Stimulated activated CD8-positive, alpha-beta memory T cell treated with anti-CD3 and anti-CD28 coated beads, Interleukin-4, amount 100 ng/mL, for 1 hour (primary cell): ENCODE measurements at places on chromosomes 7 and 10.

DNA sequence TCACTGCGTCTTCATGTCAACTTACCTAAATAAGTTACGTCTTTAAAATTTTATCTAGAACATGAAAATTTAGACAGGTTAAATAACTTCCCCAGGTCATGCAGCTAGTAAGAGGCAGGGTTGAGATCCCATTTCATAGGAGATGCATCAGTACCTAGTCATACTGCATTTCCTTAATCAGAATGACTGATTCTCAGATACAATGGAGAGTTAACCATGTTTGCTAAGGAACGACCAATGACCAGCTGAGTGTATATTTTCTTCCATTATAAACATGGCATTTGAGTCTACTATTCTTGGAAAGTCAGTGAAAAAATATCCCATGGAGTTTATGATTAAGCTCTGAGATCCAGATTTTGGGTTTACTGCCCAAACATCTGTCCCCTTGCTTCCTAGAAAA is 39.6 kb downstream of the ENTPD1 start:
- no peak for DNase-seq

DNA sequence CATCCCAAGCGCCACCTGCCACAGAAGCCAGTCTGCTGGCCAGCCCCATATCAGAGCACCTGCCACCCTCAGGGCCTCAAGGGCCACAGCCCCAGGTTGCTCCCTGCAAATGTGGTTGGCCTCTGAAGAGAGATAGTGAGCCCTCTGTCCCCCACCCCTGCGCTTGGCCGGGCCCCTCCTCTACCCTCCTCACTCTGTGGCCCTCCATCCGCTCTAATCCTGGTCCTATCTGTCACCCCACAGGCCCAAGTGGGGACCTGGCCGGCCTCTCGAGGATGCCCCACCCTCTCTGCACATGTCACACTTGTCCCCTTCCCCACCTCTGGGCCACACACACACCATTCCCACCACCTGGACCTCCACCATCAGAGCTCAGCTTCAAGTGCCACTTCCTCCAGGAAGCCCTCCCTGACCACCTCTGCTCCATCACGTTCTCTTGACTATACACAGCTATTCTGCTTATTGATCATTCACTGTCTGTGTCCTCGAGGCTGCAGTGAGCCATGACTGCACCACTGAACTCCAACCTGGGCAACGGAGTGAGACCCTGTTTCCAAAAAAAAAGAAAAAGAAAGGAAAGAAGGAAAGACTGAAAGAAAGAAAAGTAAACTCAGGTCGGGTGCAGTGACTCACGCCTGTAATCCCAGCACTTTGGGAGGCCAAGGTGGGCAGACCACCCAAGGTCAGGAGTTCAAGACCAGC is 42.4 kb downstream of the TNRC18 start:
- no peak for DNase-seq

DNA sequence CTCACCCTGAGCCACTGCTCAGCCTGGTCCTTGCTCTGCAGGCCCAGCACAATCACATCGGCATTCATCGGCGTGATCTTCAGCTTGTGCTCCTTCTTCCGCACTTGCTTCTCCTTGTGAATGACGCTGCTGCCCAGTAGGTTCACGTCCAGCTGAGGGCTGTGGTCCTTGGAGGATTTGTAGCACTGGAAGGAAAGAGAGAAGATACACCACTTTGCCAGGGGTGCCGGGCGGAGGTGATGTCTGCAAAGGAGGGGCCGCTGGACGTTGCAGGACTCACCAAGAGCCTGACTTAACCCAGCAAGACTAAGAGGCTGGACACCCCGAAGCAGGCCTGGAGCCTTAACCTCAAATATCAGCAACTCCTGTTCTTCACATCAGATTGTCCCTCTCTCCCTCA is 74.8 kb downstream of the VWA2 start:
- DNase-seq, result no peak

DNA sequence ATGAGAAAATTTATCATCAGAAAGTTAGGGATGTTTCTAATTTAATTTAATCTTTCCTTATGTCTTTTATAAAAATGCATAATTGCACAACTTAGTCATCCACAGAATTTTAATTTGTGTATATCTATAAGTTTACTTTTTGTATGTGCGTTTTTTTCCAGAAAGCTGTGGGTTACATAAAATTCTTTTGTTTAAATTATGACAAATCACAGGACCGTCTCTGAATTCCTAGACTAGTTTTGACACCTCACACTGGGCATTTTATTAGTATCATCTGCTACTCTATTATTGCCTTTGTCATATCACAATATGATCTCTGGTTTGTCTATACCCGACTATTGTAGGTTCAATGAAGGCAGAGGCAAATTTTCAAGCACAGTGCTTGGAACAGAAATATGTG is 482.4 kb upstream of the SEMA3D start:
- no peak for DNase-seq

DNA sequence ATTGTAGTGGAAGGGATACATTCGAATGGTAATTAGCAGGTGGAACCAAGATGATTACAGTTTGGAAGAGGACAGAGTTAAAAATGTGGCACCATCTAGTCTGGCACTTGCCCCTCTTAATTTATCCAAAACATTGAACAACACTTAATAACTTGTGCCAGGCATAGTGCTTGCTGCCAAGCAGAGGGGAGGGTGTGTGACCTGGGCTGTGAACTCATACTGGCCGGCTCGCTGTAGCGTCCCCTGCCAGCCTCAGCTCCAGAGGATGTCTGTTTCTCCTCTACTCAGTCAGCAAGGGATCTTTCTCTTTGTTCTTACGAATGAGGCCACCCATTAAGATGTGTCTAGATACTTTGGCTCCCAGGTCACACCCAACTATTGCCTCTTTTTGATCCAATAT is 179.4 kb upstream of the INHBA start:
- no peak for DNase-seq

GRCh38 chr10:102064868-102065560 is at the start of gene HPS6:
Gene HPS6 (plus strand): TSS chr10:102065349. CDS start chr10:102065475, 126 bp downstream.
- peak; percentile 79 for DNase-seq

DNA sequence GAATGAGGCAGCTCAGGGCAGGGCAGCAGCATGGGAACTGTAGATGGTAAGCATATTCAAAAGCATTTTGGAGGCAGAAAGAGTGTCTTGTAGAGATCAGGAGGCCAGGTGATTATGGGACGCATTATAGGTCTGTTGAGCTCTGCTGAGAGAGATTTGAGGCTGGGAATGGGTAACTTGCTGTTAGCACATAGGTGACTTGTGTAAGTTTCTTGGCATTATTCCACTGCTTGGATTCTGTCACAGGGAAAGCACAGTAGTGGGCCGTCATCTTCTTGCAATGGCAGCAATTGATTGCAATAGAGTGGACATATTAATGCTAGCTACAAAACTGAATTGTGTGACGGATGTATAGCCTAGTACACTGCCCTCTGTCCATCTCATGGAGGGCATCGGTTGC is 434.3 kb upstream of the IGFBP3 start:
- DNase-seq, result no peak

DNA sequence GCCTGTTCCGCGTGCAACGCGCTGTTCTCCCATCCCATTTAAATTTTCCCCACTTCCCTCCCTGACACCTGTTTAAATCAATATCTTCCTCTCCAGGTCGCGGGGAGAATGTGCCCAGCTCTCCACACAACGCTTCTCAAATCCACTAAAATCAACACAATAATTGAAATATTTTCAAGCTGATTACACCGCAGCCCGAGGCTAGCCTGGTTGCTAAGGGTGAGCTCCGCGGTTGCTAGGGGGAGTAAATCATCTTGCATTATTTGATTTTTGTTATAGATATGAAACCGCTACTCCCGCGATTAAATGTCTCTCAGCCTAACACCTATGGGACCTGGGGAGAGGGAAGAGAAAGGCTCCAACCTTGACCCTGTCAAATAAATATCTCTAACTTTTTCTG is 36.2 kb downstream of the UNCX start:
- DNase-seq, result no peak

DNA sequence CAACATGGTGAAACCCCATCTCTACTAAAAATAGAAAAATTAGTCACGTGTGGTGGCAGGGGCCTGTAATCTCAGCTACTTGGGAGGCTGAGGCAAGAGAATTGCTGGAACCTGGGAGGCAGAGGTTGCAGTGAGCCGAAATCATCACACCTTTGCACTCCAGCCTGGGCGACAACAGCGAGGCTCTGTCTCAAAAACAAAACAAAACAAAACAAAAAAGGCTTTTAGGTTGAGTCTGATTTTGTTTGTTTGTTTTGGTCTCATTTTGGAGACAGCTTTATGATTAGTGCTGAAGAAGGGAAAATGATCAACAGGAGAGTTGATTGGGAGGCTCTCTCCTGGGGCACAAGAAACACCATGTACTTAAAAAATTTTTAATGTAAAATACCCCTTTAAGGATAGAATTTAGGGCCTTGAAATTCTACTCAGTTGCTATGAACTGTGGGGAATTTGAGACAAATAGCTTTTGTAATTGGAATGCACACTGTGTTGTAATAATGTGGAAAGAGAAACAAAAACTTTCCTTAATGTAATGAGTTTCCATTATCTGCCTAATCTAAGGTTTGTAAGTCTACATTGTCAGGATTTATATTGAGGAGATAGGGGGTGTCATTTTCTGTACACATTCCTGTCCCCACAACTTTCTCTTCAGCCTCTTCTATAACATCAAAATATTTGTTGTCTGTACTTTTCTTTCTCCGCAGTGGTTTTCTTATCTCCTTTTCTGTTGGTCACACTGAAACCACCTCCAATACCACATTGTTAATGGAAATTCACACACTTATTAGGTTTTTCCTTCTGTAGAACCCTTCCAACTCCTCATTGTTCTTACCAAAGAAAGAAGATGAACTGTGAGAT is 41.3 kb downstream of the ARID5B start:
- DNase-seq, result no peak

- DNase-seq, result no peak
Measured at GRCh38 chr7:147912291-147912690, 678.3 kb upstream of the C7orf33 start.

DNA sequence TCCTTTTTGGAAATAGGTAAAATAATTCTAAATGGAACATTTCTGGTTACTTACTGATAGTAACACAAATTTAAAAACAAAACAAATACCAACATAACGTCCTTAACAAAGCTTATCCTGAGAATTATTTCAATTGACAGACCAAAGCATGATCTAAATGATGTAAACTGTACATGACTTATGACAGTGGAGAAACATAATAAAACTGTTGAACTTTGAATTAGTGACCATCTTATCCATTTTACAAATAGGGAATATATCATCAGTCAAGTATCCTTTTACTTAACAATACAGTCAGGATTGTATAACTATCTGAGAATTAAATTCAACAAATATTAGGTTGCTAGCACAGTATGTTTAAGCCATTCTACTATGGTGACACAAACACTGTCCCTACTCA is 2.4 kb downstream of the IPMK start:
- no peak for DNase-seq

GRCh38 chr7:157584420-157584819 is 247.6 kb downstream of the DNAJB6 start:
- no peak for DNase-seq

DNA sequence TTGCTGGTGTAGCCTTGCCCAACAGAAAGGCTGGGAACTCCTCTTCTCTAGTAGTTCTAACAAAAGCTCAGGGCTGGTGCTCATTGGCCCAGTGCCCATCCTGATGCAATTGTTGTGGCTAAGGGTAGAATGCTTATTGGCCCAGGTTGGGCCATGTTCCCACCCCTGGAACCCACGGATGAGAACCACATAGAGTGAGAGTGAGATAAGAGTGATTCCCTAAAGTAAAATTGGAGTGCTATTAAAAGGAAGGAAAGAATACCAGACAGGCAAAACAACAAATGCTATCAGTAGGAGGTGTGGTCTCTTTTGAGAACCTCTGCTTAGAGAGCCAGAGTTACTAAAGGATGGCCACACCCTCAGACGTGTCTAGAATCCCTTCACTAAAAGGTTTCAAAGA is 49.2 kb downstream of the LGI1 start:
- DNase-seq, result no peak

GRCh38 chr7:151047976-151048815 is at the start of gene ASIC3:
Gene ASIC3 (plus strand): TSS chr7:151048531. CDS start chr7:151048886, 355 bp downstream.
- no peak for DNase-seq

- DNase-seq, result no peak
Measured at GRCh38 chr10:121076776-121077715, 225.9 kb downstream of the WDR11 start.

- DNase-seq, result no peak
Measured at GRCh38 chr10:5587151-5588079, 62.7 kb downstream of the CALML3 start.

DNA sequence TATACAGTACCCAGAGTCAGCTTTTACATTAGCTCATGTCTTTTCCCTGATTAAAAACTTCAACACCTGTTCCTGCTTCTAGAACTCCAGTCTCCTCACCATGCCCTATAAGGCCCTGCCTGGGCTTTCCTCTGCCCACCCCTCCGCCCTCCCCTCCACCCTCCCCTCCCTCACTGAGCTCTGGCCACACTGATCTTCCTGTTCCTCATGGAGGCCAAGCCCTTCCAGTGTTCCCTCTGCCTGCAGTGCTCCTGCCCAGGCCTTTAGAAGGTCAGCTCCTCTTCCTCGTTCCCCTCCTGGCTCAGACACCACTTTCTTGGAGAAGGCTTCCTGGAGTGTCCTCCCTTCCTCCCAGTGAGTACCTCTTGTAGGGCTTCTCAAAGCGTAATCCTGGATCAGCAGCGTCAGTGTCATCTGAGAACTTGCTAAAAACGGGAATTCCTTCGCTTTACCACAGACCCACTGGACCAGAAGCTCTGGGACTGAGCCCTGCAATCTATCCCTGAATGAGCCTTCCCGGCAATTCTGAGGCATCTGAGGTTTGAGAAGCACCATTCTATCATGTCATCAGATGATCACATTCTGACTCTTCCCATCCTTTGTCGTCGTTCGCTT is 3.7 kb downstream of the PDZD7 start:
- no peak for DNase-seq

DNA sequence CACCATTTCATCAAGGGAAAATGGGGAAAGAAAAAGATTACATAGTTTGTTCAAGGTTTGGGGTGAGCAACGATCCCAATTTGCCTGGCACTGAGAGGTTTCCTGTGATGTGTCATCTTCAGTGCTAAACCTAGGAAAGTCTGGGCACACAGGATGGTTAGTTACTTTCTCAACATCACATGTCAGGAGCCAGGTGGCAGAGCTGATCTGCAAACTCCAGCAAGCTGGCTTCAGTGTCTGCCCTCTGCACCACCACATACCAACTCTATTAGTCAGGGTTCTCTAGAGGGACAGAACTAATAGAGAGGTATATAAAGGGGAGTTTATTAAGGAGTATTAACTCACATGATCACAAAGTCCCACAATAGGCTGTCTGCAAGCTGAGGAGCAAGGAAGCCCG is 11.3 kb downstream of the ADAM12 start:
- no peak for DNase-seq
